ENCODE measurements at places on chromosomes 2 and 18.
A peak's percentile ranks its signal among the peaks of the same experiment; 100 is the strongest.

- DNase-seq: no peak
These were observed 126.2 kb downstream of the PDE1A start for GRCh38 chr2:182300608-182301007.

GRCh38 chr2:120206022-120206581 is 17.1 kb downstream of the TMEM185B start:
- no peak for DNase-seq

DNA sequence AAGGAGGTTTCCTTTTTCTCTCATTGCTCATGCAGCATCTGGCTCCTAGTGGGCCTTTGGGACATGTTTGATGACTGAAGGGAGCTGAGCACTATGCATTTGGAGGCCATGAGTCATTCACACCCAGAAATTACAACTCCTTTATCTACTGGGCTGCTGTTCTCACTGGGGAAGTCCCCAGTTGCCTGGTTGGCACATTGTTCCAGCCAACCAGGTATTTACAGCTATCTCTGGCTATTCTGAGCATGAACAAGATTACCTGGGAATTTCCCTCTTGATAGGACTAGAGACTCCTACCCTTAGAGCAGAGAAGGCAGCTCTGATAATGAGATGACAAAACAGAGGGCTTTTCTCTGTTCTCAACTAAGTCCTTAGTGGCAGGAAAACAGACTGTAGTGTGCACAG is 206.5 kb downstream of the SETBP1 start:
- DNase-seq: no peak

GRCh38 chr2:223418604-223419199 is 183.5 kb downstream of the SCG2 start:
- no peak for DNase-seq

- no peak for DNase-seq
These were observed 185.9 kb downstream of the PDE1A start for GRCh38 chr2:182240862-182241371.

DNA sequence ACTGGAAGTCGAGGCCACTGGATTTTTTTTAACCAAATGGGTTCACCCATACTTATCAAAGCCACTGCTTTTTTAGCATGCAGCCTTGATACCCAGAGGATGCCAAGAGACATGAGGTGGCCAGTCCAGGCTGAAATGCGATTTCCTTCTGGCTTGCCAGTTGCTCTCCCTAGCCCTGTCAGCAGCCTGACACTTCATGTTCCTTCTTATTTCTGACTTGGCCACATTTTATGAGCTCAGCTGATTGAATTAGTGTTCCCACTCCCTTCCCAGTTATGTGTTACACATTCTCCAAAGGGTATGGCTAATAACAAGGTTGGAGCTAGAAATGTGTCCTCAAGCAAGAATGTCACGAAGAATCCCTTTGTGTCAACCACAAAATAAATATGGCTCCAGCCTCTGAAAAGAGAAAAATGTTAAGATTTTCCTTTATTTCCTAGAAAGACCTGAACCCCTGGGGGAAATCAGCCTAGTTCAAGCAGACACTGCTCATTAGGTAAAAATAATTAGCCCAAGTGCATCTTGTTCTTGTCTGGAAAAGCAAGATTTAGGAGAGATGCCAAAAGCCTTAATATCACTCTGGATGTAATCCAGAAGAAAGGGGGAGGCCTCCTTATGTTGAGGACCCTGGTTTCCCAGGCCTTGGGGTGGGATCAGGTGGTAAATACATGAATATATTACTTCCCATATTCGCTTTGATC is 121.7 kb upstream of the TACR1 start:
- no peak for DNase-seq

DNA sequence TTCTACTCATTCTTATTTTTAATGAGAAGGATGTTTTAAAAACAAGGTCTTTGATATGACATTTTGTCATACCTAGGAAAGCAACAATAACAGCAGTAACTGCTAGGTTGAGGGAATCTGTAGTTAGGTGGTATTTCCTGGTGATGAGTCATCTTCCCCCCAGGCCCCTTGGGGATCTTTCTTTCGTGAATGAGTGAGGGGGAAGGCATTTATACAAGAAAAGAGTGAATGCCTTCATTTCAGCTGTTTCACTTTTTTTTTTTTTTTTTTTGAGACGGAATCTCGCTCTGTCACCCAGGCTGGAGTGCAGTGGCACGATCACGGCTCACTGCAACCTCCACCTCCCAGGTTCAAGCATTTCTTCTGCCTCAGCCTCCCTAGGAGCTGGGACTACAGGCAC is 108.6 kb downstream of the MAP4K4 start:
- no peak for DNase-seq

- no peak for DNase-seq
These were observed 10.7 kb downstream of the BAZ2B start for GRCh38 chr2:159605441-159606178.

DNA sequence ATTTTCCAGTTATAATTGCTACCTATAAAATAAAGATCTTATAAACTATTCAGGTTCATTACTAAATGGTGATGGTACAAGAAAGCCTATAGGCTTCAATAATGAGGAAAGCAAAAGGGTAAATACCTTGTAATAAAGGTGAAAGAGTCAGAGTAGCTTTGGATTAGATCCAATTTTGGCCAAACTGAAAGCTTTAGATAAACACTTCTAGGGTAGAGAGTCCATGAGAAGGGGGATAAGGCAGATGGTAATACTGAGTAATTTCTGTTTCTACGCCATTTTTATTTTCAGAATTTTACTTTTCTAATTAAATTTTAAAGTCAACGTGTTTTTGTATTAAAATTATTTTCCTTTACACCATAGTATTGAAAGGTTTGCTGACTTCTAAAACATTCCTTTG is 9.4 kb downstream of the CASP8 start:
- no peak for DNase-seq

DNA sequence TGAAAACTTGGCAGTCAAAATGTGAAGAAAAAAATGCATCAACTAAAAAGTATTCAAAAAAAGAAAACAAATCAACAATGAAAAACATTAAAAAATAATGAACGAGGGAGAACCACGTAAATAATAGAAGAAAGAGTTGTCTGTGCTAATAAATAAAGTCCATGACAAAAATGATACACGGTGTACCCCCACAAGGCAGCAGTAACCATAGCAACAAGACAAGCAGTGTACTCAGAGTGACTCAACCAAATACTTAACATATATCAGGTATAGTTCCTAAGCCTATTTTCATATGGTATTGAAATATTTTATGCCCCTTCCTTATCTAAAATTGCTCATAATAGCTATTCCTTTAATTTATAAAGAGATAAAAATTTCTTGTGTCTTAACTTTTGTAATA is 162.3 kb upstream of the TMEM200C start:
- DNase-seq: no peak

GRCh38 chr18:45379903-45380302 is 235.4 kb upstream of the SLC14A2 start:
- no peak for DNase-seq

- peak; percentile 4 for DNase-seq
These were observed 12.3 kb upstream of the TFCP2L1 start for GRCh38 chr2:121297217-121297830.

GRCh38 chr2:76749858-76750257 is 772.3 kb downstream of the LRRTM4 start:
- no peak for DNase-seq

DNA sequence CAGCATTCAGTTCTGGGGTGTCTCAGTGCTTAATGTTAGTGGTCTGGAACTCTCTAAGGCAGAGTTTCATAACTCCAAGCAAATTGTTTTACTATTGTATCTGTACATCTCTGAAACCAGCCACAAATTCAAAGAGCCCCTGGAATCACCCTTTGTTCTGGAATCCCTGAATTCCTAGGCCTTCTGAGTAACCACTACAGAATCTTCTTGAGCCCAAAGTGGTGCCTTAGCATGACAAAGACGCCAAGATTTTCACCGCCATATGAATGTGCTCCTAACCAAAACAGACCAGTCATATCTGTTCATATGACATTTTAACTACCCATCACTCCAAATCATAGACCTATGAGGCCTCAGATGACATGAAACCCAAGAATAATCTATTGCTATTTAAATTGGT is 668.1 kb downstream of the EPHA4 start:
- no peak for DNase-seq

DNA sequence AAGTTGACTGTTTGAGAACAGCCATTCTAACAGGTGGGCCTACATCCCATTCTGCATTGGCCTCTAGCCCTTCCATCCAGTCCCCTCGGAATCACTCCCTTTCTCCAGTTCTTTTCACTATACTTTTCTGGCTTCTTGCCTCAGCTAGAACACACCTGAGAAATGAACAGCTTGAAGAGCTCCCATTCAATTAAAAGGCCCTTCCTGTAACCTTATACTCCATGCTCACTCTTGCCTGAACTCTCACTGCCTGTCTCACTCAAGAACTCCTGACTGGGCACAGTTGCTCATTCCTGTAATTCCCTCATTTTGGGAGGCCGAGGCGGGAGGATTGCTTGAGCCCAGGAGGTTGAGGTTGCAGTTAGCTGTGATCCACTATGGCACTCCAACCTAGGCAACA is 23.6 kb downstream of the CHRNA1 start:
- DNase-seq: no peak

DNA sequence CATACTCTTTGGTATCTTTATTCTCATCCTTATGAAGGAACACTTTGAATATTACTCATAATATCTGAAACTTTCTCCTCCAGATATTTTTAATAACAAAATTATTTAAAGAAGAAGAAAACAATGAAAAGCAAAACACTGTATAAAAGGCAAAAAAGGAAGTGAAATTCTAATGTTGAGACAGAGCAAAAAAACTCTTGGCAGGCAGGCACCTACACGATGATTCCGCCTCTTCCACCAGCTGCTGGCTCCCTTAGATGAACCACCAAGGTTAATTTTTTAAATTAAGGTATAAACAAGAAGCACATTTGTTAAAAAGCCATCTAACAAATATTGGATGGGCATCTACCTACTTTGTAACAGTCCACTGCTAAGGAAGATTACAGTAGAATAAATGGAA is 434.7 kb downstream of the EPHA4 start:
- no peak for DNase-seq

GRCh38 chr2:156455361-156455975 is 19.3 kb downstream of the GPD2 start:
- DNase-seq: no peak

DNA sequence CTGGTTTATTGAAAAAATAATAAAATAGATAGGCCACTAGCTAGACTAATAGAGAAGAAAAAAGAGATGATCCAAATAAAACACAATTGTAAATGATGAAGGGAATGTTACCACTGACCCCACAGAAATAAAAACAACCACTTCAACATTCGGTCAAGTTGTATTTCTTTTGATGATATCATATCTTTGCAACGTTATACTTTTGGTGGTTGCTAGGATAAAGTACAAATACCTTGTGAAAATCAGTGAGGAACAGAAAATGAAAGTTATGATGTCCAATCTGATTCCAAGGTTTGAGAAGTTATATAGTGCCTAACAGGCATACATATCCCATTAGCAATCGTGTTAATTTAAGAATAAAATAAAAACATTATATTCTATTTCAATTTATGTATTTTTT is 6.6 kb upstream of the ASNSD1 start:
- DNase-seq: no peak

- DNase-seq: no peak
These were observed 601.2 kb downstream of the LRP1B start for GRCh38 chr2:141529659-141530058.

GRCh38 chr18:22322243-22322691 is 95.4 kb downstream of the CTAGE1 start:
- no peak for DNase-seq

GRCh38 chr2:24830351-24830750 is 37.1 kb downstream of the CENPO start:
- DNase-seq: no peak

DNA sequence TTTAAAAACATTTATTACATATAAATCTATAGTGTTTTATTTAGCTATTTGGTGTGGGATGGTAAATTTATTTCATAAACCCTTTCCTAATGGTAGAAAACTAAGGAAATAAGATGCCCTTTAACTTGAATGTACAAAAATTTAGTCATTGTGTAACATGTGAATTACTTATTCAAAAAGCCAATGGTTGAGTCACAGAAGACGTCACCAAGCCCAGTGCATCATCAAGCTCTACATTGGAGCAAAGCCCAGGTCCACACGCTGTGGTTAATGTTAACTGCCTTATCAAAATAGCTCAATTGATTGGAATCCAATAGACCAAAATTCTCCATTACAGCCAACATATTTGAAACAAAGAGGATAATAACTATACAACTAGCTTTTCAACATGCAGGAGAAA is 145.5 kb upstream of the LYPD1 start:
- DNase-seq: no peak

DNA sequence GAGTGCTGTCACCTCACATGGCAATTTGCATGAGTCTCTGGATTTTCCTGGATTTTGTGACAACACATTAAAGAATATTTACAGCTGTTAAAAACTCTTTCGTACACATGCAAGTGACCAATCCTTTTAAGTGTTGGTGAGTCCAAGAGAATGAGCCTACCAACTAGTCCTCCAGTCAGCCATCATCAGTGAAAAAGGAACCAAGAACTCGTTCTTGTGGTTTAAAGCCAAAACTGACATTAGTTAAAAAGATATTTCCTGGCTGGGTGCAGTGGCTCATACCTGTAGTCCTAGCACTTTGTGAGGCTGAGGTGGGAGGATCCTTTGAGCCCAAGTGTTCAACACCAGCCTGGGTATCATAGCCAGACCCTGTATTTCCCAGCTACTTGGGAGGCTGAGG is 215.4 kb upstream of the ITGA4 start:
- DNase-seq: no peak

DNA sequence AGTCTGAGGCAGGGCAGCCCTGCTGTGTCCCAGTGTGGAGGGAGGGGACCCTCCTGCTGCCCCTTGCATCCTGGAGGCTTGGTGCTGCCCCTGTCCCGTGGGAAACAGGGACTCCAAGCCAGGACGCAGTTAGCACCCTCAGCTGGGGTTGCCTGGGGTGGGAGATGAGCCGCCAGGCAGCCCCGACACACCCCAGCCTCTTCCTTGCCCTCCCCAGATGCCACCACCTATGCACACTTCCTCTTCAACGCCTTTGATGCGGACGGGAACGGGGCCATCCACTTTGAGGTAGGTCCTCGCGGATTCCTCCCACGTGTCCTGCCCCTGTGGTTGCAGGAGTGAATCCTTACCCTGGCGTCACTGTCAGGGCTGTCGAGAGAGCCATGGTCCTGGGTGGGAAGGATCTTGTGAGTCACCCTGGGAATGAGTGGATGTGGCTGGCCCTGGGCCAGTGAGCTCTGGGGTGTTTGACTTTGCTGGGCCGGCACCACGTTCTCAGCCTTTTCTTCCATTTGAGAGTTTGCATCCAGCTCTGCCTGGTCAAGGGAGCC is 27.5 kb upstream of the FAHD2A start:
- no peak for DNase-seq
